ENCODE measurements at places on chromosomes 2 and 18.

GRCh38 chr2:230220347-230220969, 674 bp upstream of the SP110 start:
- no peak for DNase-seq

GRCh38 chr2:38294597-38294996, 82.5 kb downstream of the ATL2 start:
- no peak for DNase-seq

- DNase-seq = no peak
Measured at GRCh38 chr18:53224128-53224778, 884.3 kb downstream of the DCC start.

DNA sequence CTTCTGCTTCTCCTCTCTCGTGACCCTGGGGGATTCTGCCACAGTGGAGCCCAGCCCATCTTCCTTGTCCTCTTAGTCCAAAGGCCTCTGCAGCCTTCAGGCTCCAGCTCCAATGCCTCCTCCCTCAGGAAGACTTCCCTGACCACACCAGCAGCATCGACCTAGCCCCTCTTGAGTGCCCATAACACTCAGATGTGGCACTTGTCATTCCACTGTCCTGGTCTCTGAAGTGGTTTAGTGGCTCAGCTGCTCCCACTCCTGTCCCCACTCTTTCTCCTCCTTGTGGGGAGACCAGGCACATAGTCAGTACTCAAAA, 97.5 kb downstream of the STPG4 start:
- DNase-seq = no peak

DNA sequence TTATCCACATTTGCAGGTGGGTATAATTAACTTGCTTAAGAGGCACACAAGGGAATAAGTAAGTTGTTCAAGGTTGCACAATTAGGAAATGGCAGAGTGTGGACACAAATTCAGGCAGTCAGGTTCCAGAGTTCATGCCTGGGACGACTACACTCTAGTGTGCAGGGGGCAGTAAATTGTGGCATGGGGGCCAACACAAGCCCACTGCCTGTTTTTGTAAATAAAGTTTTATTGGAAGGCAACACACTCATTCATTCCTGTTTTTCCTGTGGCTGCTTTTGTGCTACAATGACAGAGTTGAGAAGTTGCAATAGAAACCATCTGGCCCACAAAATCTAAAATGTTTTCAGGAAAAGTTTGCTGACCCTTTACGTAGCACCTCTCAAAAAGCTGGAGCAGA, 41.4 kb downstream of the XDH start:
- DNase-seq = no peak

- DNase-seq = peak; percentile 23
Measured at GRCh38 chr2:226798422-226799210, 1.0 kb downstream of the IRS1 start.

GRCh38 chr2:196591004-196591403, 48.5 kb upstream of the CCDC150 start:
- no peak for DNase-seq

All from activated T-cell treated with anti-CD3 and anti-CD28 coated beads for 24 hours (primary cell).